GM18507 (cell line): ENCODE measurements at places on chromosomes 4 and X.

DNA sequence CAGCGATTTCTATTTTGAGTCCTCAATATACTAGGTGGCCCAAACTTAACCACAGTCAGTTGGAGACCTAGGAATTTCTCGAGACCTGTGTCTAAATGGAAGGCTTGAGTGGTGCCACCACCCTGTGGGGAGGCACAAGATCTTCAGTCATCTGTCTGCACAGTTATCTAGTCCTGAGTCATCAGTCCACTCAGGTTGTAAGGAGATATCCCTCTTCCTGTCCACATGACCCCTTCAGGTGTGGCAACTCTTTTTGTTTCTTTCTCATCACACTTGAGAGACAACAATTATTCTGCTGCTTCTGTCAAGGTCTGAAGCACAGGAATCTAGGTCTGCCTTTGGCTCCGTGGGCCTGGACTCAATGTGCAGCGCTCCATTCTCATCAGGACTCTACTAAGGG is 64.4 kb upstream of the IBSP start:
- DNase-seq: no peak

GRCh38 chrX:131316260-131316659 is 27.2 kb upstream of the IGSF1 start:
- DNase-seq: no peak

DNA sequence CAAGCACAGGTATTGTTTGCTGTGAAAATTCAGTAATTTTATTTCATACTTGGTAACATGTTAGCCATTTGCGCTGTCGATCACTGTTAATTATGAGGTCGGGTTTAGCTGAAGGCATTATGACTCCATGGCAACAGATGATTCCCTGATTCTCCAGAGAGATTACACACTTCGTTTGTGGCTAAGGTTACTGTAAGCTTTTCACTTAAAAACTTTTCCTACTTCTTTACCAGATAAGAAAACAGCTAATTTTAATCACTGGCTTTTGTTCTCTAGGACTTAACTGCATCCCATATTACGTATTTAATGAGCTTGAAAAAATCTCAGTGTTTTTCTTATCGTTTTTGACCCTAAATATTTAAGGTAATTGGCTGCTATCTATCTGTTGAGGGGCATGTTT is 2.1 kb downstream of the GSTCD start:
- no peak for DNase-seq

- DNase-seq: no peak
Measured at GRCh38 chrX:153981231-153981630, 8.7 kb downstream of the TMEM187 start.

DNA sequence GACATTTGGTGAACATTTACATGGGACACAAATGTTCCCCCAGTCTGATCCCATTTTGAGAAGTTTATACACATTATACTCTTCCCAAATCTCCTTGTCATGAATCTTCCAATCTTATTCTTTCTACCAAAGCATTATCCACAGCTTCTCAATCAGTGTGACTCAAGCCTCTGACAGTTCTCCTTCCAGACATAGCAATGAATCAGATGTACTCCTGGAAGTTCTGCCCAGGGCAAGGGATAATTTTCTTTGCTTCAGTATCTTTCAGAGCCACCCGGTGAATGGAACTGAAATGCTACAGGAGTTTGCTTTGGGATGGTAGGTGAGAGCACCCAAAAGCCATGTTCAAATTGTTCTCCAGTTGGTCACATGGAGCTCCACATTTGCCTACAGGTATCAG is 145.5 kb downstream of the ANXA5 start:
- DNase-seq: no peak

- DNase-seq: no peak
Measured at GRCh38 chrX:150038315-150038714, 100.0 kb upstream of the EOLA2 start.

GRCh38 chr4:170391066-170391740 is 301.4 kb upstream of the AADAT start:
- DNase-seq: no peak

DNA sequence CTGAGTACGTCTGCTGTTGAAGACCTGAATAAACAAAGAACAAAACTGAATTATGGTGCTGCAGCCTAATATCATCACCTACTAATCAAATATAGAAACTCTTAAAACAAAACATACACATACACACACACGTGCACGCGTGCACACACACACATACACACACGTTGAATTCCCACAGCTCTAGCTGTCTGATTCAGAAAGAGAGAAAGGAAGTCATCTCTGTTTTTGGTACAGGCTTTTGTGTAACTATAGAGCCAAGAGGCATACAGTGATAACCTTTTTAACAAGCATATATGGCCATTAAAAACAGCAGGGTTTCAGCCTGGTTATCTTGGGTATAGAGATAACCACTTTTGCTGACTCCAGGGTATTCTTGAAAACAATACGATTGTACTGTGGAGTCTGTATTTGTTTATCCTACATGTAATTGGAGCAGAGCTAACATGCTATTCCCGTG is 823.2 kb downstream of the CCSER1 start:
- DNase-seq: no peak

GRCh38 chr4:52641854-52642563 is 17.1 kb downstream of the USP46 start:
- peak; percentile 25 for DNase-seq

DNA sequence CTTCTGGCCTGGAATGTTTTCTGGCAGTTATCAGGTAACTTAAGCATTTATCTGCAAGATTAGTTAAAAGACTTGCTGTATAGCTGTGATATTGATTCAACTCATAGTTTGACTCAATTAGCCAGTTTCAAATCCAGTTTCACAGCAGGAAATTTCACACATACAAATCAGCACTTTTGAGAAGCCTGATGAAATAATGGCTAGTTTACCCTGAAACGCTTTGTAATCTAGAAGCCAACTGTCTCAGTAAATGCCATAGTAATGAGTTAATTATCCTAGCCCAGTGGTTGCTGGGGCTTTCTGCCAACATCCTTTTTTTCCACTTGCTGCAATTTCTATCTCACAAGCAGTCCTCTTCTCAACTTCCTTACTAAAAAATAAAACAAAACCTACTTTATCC is 53.1 kb downstream of the ARHGEF38 start:
- no peak for DNase-seq

DNA sequence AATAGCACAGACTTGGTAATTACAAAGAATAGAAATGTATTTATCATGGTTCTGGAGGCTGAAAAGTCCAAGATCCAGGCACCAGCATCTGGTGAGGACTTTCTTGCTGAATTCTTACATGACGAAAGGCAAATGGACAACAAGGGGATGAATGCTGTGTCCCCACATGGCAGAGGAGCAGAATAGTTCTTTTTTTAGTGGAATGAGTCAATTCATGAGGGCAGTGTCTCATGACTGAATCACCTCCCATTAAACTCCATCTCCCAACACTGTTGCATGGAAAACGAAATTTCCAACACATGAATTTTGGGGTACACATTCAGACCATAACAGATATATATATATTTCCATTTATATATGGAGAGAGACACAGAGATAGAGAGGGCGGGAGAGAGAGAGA is 628.3 kb downstream of the TRIML1 start:
- no peak for DNase-seq

- no peak for DNase-seq
Measured at GRCh38 chrX:71640002-71640401, 21.7 kb upstream of the CXCR3 start.

DNA sequence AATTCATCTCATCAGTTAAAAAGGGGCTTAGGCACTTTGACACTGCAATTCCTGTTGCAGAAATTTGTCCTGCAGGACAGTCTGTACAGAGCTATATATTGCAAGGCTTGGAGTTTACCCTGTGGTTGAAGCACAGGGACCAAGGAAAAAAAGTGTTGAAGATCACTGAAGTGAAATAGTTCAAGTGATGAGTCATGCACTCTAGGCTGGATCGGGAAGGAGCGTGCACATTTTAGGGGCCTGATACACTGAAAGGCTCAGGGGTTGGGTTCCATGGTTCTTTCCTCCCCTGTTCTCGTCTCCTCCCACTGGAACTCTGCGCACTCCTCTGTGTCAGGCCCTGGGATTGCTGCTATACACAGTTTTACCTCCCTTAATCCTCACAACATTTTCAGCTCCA is 104.9 kb upstream of the ARMCX2 start:
- DNase-seq: no peak

DNA sequence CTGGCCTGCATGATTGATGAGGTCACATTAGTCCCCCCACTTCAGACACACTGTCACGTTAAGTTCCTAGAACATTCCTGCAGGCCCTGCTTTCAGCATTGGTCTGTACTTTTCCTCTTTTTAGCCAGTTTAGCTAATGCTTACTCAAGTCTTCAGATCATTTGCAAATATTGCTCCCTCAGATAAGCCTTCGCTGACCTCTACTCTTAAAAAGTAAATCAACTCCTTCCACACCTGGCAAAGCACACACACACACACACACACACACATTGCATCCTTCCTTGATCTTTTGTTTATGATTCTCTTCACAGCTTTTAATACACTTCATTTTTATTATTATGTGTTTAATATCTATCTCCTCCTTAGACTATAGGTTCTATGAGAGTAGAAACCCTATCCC is 31.4 kb downstream of the PARM1 start:
- no peak for DNase-seq

- DNase-seq: no peak
Measured at GRCh38 chr4:134747108-134747805, 545.7 kb upstream of the PABPC4L start.

DNA sequence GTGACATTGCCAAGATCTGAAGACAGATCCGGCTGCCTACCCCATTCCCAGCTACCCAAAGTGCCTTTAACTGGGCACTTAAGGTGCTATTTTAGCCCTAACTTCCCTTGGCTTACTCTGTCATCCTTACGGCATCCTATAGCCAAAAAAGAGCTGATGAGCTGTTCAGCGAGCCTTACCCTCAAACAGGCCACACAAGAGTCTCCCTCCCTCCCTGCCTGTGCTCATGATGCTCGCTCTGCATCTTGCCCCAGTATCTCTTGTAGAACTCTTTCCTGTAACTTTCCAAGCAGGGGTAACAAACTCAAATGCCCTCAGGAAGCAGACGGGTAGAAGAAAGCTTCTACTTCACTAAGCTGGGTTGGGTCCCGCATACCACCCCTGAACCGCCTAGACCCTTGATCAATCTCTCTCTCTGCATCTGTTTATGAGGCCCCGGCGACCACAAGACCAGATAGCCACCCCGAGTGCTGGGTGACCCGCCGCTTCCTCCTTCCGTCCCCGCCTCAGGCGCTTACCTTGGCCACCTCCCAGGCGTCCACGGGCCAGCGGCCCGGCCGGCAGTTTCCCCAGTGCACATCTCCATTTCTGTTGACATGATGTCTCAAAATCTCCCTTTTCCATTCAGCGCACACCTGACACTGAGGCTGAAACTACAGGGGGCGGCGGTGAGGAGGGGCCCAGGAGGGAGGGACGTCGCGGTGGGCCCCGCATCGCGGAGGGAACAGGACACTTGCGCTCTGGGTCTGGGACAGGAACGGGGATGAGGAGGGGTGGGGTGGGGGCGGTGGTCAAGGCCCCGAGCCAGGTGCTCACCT is 663 bp downstream of the CXorf38 start:
- DNase-seq: no peak

- no peak for DNase-seq
Measured at GRCh38 chrX:39096599-39096998, 295.3 kb downstream of the MID1IP1 start.

DNA sequence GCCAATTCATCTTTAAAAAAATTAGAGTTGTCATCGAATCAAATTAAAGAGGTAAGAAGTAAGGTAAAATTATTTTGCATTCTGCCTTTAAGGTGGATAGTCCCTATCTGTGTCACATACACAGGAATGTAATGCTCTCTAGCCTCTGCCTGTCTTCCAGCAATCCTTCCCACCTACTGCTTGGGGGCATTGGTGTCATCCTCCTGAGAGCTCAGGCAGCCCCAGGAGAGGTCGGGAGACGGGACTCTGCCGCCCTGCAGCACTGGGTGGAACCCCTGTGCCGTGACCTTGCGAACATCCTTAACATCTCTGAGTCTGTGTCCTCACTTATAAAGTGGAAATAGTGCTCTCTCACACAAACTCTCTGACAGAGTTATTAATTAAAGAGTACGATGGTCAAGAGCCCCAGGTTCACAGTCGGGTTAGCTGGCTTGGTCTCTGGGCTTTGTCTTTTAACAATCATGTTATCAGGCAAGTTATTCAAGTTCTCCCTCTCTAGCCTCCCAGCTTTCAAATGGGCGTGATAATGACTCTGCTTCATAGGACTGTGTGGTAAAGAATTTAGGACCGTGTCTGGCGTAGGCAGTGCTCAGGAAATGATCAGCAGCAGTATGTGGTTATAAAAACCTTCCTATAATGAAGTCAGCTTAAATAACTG is 10.2 kb downstream of the TLR3 start:
- DNase-seq: no peak

DNA sequence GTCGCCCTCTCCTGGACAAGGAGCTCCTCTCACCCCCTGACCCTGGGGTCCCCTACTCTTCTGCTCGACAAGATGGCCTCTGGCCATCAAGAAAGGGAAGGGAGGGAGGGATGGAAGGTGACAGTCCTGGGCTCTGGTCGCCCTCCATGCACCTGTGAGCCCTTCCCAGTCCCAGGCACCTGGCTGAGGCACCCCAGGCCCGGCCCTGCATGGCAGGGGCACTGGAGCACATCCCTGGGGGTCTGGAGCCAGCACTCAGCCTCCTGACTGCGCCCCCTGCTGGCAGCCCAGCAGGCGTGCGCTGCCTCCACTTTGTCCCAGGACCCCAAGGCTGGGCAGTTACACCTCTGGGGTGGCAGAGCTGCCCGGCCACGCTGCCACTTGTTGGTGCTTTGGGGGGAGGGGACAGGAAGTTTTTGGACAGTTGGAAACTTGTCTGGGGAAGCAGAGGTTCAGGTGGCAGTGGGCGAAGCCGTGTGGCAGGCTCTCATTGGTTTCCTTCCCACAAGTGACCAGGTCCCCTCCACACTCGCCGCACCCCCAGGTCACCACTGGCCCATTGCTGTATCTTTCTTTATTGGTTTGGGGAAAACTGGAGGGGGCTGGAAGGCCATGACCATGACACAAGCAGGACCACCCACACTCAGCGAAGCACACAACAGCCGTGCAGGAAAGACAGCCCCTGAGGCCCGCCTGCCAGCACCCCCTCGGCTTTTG is 4.3 kb downstream of the PNCK start:
- DNase-seq: peak; percentile 26

- DNase-seq: no peak
Measured at GRCh38 chrX:136608295-136608933, 39.5 kb upstream of the CD40LG start.

DNA sequence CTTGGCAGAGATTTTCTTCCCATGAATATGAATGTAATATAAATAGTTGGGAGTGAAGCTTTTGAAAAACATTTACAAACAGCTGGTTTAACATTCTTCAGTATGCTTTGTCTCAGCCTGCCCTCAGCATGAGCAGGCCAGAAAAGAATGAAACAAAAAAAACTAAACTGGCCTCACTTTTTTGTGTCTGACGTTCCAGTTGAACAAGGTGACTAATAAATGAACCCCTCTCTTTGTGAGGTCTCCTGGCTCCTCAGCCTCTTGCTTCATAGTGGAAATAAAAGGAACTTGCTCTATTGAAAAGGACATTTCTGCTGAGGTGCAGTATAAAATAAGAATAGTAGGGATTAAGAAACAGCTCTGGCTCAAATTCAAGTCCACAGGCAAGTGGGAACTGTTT is 9.4 kb downstream of the CHST7 start:
- no peak for DNase-seq
